ENCODE measurements at places on chromosomes 2 and 18.

- DNase-seq, result no peak
Observed at GRCh38 chr2:50749216-50749615, 282.7 kb downstream of the NRXN1 start.

- DNase-seq, result no peak
Observed at GRCh38 chr2:71665168-71666093, 212.1 kb downstream of the DYSF start.

DNA sequence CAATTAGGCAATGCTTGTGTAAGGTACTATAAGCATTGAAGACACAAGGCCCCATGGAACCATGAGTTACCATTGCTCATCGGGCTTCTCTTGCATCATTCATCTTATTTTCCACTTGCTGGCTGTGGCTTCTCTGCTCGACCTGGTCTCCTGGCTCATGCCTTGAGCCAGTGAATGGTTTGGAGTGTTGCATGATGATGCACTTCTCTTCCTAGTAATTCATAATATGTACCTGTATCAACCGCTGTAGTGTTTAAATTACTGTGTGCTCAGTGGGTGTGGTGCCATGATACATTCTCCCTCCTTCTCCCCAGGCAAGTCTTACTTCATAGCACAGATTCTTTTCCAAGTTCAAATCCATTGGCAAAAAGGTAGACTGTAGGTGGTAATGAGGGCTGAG is 66.8 kb downstream of the ABCA12 start:
- no peak for DNase-seq

DNA sequence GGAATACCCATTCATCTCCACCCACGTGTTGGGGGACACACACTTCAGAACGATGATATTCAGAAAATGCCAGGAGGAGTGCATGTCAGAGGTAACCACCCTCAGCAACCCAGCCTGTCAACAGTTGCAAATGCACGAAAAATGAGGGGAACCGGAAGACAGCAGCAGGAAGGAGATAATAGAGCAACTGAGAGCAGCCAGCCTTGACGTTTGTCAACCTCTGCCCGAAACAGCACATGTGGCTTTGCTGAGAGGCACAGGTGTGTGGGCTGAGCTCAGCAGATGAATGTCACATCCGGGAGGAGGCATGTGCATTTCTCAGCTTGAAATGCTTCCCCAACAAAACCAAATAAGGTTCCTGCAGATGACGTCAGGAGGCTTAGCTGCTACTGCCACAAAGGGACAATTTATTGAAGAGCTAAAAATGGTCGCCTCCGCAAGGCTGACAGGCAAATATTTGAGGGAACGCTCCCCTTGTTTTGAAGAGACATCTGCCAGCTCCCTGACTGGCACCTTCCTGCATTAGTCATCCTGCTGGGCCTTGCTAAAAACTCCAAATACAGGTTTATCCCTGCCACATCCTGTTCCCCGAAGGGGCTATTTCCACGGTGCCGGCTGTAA is 419.0 kb downstream of the NBAS start:
- peak; percentile 70 for DNase-seq

- DNase-seq, result no peak
Observed at GRCh38 chr2:219421323-219421722, 3.1 kb downstream of the DES start.
